NCI-H1105 (cell line): ENCODE measurements at places on chromosomes 1 and 21.

GRCh38 chr1:117371441-117372151 lies 4.3 kb downstream of the MAN1A2 start:
- no peak for DNase-seq

DNA sequence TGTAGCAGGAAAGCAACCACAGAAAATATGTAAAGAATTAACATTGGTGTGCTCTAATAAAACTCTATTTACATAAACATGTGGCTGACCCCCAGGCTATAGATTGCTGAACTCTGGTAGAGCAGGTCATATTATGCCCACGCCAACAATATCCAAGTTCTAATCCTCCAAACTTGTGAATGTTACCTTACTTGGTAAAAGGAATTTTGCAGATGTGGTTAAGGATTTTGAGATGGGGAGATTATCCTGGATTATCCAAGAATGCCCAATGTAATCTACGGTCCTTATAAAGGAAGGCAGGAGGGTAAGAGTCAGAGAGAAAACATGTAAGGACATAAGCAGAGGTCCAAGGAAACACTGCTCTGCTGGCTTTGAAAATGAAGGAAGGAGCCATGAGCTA lies 201.0 kb downstream of the USH2A start:
- DNase-seq = no peak

DNA sequence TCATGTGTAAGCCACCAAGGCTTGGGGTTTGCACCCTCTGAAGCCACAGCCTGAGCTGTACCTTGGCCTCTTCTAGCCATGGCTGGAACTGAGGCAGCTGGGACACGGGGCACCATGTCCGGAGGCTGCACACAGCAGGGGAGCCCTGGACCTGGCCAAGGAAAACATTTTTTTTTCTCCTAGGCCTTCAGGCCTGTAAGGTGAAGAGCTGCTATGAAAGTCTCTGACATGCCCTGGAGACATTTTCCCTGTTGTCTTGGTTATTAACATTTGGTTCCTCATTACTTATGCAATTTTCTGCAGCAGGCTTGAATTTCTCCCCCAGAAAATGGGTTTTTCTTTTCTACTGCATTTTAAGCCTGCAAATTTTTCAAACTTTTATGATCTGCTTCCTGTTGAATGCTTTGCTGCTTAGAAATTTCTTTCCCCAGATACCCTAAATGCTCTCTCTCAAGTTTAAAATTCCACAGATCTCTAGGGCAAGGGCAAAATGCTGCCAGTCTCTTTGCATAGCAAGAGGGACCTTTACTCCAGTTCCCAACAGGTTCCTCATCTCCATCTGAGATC lies 295.8 kb downstream of the LTN1 start:
- DNase-seq = no peak

- no peak for DNase-seq
These were observed 87.7 kb downstream of the ADARB1 start for GRCh38 chr21:45162115-45162514.

GRCh38 chr1:67897270-67897949 lies 64.1 kb upstream of the GNG12 start:
- no peak for DNase-seq

GRCh38 chr1:205630241-205630640 lies 1.6 kb downstream of the ELK4 start:
- DNase-seq = no peak

- no peak for DNase-seq
These were observed 38.3 kb downstream of the SMAP2 start for GRCh38 chr1:40411843-40412242.

DNA sequence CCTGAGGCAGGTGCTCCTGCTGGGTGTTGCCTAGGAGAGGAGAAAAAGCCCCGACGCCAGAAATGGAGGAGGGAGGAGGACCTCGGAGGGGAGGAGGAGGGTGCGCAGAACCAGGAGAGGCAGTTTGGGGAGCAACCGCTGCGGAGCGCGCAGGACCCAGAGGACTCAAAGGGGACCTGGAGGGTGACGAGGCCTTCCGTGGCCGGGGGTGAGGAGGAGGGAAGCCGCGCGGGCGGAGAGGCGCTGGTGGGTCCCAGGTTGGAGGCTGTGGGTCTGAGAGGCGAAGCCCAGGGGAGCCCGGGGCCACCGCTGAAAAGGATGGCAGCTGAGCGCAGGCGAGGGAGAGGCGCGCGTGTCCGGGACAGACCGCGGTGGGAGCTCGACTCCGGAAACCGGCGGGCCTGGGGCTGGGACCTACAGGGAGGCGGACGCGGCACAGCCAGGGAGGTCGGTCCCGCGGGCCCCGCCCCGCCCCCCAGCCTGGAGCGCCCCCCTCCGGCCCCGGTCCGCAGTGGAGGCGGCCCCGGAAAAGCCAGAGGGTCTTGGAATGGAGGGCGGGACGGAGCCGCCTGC lies 15.1 kb downstream of the RNF223 start:
- DNase-seq = peak; percentile 30

DNA sequence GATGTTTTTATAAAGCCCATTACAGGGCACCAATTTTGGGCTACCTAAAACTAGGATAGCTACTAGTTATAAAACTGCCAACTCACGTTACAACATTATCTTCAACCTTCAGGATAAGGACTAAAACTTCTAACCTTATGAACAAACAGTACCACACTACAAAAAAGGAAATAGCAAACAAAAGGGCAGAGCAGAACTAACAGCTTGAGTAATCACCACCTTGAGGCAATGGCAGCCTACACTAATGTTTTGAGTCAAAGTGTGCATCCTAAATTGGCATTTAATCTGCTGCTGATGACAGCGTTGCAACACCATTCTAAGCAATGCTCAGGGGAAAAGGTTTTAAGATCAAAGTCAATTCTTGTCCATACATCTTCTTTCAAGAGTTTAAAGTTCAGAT lies 27.2 kb downstream of the PTP4A2 start:
- no peak for DNase-seq

GRCh38 chr21:25396135-25396711 lies 211.1 kb downstream of the MRPL39 start:
- DNase-seq = no peak

DNA sequence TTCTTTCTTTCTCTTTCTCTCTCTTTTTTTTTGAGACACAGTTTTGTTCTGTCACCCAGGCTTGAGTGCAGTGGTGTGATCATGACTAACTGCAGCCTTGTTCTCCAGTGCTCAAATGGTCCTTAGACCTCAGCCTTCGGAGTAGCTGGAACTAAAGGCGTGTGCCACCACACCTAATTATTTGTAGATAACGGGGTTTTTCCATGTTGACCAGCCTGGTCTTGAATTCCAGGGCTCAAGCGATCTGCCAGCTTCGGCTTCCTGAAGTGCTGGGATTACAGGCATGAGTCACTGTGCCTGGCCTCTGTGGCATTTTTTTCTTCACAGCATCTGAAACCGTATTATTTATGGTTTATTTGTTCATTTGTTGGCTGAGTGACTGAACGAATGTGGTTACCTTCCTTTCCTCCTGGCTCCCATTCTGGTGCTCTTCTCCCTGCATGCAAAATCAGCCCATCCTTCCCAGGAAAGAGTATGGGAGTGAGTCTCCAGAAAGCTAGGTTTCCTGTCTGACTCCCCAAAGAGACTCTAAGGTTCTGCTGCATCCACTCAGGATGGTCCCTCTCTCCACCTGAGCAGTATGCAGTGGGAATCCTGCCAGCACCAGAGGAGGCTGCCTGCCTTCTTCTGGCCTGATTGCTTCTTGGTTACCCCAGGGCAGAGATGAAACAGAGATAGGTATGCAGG lies 155.0 kb upstream of the BEND5 start:
- DNase-seq = no peak

DNA sequence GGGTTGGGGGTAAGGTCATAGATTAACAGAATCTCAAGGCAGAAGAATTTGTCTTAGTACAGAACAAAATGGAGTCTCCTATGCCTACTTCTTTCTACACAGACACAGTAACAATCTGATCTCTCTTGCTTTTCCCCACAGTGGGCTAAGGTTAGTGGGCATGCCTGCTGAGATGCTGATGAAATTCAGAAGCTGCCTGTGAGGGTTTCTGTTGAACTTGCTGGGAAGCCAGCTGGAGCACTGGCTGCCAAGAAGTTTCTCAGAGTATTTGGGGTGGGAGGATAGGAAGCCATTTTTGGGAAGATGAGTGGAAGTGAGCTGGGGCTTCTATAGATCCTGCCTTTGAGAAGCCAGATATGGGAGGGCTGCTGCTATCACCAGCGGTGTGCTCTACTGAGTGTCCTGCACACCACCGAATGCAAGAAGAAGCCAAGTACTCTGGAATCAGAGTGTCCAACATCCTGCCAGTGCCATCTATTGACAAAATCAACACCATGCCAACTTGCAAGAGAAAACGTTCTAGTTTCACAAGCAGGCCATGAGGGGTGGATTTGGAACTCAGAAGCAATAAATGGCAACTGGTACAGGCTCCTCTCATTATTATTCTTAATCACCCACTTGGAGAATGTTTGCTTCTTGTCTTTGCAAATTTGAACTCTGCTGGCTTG lies 102.7 kb downstream of the PTPRU start:
- DNase-seq = no peak

- no peak for DNase-seq
These were observed 25.6 kb upstream of the SLC35A3 start for GRCh38 chr1:99944192-99944591.

DNA sequence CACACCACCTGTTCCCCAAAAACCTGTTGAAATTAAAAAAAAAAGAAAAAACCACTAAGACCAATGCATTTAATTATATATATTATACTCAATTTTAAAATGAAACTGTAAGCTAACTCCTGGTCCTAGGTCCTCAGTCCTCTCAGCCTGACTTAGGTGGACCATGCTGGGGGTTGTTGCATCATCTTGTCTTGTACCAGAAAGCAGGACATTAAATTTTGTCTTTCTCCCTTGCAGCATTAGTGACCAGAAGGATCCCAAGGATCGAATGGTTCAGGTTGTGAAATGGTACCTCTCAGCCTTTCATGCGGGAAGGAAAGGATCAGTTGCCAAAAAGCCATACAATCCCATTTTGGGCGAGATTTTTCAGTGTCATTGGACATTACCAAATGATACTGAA lies 97.6 kb downstream of the NRDC start:
- DNase-seq = no peak

GRCh38 chr1:32411261-32411660 lies 17.0 kb upstream of the BSDC1 start:
- no peak for DNase-seq

- DNase-seq = peak; percentile 31
These were observed 1917.0 kb downstream of the MRPL39 start for GRCh38 chr21:23690316-23690715.

DNA sequence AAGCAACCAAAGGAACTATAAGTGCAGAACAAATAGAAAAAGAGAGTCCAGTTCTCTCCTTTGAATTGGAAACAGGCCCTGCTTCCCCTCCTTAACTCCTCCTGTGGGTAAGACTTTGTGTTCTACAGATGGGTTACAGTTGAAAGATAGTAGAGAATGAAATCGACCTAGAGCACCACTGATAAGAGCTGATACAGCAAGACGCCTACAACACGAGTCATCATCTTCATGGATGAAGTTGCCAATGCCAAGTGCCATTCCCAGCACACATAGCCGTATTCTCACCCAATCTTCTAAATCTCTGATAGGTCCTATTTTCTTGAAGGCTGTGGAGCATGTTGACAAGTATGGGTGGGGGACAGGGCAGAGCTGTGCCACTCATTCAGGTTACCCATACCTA lies 99.8 kb upstream of the CAMK1G start:
- no peak for DNase-seq

- DNase-seq = no peak
These were observed 775 bp upstream of the TMEM63A start for GRCh38 chr1:225882694-225883615.

DNA sequence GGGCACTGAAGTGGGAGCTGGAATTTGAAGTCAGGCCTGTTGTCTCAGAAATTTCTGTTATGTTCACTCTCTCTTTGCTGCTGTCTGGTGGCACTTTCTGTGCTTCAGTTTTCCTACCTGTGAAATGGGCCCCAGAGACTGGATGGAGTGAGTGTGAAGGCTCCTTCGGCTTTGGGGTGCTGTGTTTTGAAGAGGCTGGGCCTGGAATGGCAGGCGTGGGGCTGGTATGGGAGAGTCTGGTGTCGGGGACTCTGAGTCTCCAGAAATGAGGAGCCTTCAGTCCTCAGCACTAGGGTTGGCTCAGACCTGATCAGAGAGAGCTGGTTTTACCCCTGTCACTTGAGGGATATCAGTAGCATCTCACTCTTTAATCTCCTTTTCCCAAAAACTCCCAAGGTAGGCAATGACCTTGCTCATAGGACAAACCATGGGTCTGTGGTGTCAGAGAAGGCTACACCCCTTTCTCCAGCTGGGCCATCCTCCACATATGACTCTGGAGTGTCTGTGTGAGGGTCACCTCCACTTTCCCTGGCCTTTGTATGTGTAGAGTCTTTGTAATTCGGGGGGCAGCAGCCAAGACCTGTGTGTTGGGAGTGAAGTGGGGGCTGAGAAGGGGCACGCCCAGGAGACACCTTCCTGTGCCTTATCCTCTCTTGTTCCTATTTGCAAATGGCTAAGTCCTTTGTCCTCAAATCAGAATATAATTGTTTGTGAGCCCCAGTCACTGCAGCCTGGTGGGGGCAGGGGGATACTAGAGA lies 279.9 kb downstream of the PTPRU start:
- no peak for DNase-seq

DNA sequence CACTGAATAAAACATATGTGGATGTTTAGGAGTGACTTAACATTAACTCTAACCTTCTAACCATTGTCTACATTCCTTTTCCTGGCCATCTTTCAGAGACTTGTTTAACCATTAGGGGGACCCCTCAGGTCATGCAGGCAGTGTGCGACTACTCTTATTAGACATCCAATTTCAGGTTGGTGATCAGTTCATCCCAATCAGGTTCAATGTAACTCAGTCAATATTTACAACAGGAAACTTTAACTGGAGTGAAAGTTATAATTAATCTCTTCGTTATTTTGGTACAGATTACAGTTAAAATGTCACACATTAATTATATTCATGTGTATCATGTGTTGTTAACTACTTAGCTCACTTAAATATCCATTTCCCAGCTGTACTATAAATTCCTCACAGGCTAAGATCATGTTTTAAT lies 68.8 kb upstream of the RGS1 start:
- no peak for DNase-seq

DNA sequence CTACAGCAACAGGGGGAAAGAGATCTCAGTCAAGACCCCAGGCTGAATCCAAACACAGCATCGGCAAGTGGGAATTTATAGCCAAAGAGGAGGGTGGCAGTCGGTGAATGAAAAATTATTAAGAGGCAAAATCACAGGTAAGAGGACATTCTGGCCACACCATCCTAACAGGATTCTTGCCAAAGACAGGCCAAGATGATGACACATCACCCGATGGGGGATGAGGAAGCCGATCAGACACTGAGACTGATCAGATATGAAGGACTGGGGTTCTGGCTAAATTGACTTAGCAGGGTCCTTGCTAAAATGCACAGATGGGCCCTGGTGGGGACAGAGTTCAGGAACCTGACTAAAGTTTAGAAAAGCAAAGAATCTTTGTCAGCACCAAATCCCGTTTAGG lies 402.2 kb downstream of the SMYD3 start:
- no peak for DNase-seq
